ENCODE measurements at places on chromosomes 2 and 18.

GRCh38 chr2:20187331-20187730, 37.6 kb downstream of the SDC1 start:
- no peak for DNase-seq

DNA sequence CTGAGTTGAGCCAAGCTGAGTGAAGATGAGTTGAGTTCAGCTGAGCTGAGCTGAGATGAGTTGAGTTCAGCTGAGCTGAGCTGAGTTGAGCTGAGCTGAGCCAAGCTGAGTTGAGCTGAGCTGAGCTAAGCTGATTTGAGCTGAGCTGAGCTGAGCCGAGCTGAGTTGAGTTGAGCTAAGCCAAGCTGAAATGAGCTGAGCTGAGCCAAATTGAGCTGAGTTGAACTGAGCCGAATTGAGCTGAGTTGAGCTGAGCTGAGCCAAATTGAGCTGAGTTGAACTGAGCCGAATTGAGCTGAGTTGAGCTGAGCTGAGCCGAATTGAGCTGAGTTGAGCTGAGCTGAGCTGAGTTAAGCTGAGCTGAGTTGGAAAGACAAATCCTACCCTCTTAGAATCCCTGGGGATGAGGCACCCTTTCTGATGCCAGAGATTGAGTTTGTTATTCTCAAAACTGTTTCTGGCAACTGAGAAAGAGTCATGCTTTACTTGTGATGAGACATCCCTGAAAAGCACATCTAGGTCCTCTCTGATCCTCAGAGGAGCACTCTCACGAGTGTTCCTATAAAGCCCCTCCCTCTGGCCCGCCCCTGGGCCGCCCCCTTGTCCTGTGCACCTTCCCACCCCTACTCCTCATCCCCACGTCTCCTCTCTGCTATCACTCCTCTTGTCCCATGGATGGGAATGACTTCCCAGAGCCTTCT, 116.5 kb downstream of the MCFD2 start:
- DNase-seq, result peak; percentile 73

GRCh38 chr2:61538920-61539520, 864 bp upstream of the XPO1 start:
- DNase-seq, result peak; percentile 21

DNA sequence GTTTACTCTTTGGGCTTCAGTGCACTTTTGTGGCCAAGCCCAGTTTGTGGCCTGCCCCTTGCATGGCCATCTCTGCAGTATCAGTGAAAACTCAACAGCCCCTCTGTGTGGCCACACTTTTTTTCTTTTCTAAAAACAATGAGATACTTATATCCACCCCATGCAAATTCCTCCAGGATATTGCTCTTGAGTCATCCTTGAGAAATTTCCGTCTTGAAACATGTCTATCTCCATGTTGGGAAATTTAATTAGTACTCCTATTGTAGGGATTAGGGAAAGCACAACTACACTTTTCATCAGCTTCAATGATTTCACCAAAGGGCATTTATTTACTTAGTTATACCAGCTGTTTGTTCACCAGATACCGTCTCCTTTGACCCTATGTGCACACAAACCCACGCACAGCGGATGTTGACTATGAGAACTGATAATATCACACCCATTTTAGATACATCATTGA, 993.1 kb downstream of the TSN start:
- DNase-seq, result peak; percentile 66

DNA sequence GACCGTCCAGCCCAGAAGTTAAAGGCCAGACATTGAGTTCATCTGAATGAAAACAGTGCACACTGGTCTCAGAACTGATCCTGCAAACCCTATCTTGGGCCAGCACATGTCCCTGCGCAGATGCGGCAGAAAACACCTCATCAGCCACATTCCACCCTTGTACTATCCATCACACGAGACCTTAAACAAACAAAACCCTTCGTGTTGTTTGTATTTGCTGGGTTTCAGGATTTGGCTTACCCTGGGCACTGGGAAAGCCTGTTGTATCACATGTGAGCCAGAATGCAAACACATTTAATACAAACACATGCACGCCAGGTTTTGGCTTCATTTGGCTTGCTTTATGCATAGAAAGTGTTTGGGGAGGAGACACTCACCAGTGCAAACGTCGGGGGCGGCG, 12.5 kb downstream of the WIPF1 start:
- no peak for DNase-seq

DNA sequence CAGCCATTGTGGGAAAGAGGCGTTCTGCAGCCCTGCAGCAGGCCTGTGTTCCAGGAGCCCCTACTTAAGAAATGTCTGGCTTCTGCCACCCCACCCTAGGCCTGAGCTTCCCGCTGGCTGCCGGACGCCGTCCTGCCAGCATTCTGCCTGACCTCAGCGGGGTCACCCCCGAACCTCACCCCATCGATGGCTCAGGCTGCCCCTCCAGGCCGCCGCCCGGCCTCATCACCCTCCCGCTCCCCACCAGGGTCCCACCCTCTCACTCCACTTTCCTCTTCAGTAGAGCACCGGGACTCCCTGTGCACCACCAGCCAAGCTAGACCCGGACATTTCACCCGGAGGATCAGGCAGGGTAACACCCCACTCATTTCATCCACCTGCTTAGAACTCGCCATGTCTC, 73.6 kb upstream of the SALL3 start:
- DNase-seq, result no peak

DNA sequence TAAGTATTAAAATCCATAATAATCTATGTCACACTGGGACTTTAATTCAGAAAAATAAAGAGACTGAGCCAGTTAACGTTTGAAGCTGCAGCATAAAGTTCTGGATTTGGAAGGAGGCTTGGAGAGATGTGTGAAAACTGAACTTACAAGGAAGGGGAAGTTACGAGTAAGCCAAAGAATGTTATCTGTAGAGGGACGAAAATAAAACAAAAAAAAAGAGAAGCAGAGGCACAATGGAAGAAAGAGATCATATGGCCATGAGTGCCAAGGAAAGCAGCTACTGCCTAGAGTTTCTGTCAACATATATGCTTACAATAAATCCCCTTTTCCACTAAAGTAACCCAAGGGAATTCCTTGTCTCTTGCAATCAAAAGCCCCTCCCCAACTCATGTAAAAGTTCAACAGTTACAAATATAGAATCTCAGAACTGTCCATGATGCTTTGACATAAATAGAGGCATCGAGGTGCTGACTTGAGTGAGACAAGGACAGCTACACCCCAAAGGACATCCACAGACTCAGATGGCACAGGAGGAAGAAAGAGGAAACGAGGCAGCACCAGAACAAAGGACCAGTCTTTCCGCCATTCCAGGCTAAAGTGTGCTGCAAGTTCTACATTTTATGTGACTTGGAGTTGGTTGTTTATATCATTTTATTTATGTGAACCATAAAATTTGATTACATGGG, 16.1 kb upstream of the ARL5A start:
- no peak for DNase-seq

GRCh38 chr2:241808051-241808720, 807 bp upstream of the NEU4 start:
- no peak for DNase-seq

DNA sequence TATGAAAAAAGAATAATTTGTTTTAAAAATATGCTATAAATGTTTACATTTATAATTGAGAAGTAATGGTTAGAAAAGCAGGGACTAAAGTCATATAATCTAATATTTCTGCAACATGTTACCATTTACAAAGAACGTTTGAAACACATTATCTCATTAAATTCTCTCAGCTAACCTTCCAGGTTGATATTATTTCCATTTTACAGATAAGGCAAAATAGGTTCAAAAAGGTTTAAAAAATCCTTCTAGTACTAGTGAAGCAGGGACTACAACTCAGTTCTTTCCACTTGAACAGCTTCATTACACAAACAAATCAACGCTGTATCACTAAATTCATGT, 875 bp downstream of the FASTKD1 start:
- no peak for DNase-seq

DNA sequence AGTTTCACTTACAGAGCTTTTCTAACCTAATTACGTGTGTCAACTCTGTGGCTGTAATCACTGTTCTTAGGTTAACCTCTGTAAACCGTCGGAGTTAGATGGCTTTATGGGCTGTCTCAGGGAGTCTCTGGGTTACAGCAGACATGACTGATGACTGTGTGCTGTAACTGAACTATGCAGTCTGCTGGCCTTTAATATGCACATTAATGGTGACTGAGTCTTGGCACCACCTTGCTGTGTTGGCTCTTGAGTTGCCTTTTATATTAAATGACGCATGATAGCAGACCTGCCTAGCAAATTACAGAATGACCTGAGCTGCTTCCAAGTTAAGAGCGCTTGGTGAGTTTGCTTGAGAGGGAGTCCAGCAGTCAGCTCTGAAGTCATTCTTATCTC, 90.1 kb downstream of the ACKR3 start:
- no peak for DNase-seq

GRCh38 chr2:10345813-10346212, 43.1 kb downstream of the HPCAL1 start:
- DNase-seq, result no peak

DNA sequence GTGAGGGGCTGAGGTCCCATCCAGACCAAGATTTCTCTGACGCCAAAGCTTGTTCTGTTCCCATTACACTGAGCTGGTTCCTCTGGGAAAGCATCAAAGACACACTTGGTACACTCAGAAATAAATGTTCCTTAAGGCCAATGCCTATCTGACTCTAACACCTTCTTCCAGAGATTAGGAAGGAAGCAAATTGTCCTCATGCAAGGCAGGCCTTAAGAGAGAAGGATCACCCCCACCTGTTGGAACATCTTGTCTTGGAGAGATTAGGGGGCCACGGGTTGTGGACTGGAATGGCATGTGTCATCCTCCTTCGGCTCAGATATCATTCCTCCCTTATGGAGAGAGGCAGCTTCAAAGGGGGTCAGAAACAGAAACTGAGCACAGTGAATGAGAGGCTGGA, 100.2 kb downstream of the ANKRD44 start:
- no peak for DNase-seq

- peak; percentile 6 for DNase-seq
These were observed 73.8 kb downstream of the RPIA start for GRCh38 chr2:88765154-88765888.

GRCh38 chr2:39683022-39683699, 17.4 kb downstream of the TMEM178A start:
- DNase-seq, result no peak

GRCh38 chr2:218819093-218819492, 12.5 kb downstream of the PRKAG3 start:
- no peak for DNase-seq

- DNase-seq, result no peak
These were observed 1.4 kb downstream of the STARD7 start for GRCh38 chr2:96207073-96207773.

GRCh38 chr2:9018109-9018508, 14.6 kb upstream of the MBOAT2 start:
- DNase-seq, result no peak

DNA sequence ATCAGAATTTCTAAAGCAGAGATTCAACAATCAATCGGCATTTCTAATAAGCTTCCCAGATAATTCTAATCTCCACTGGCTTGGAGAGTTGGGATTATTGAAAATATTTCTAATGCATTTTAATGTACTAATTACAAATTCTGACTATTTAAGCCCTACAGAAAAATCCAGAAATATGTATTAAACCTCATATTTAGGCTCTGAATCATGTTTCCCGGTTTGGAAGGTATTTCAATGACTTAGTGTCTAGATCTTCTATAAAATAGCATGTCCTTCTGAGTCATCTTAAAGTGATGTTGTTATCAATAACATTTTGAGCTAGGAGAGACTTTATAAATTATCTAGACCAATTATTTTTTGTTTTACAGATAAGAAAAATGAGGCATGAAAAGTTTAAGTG, 258.8 kb upstream of the NRXN1 start:
- DNase-seq, result no peak

- no peak for DNase-seq
These were observed 27.0 kb upstream of the CCDC178 start for GRCh38 chr18:33467531-33467930.

DNA sequence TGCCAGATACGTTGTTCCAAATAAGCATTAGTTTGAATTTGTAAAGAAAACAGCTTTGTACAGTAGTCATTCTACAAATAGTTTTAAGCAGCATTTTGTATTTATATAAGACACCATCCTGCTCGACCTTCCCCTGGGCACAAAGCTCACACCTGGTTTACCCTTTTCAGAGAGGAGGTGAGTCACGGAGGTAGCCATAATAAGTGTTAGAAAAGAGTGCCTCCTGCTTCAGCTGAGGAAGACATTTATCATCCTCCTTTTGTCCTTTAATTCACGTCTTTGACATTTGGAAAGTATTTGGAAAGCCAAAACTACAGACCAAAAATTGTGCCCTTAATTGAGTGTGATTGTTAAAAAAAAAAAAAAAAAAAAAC, 6.8 kb downstream of the RAB12 start:
- no peak for DNase-seq

GRCh38 chr2:83051538-83052170, 1407.4 kb downstream of the SUCLG1 start:
- no peak for DNase-seq

GRCh38 chr2:239316562-239317465, 84.0 kb downstream of the HDAC4 start:
- DNase-seq, result peak; percentile 76

GRCh38 chr18:7924616-7925015, 357.5 kb downstream of the PTPRM start:
- DNase-seq, result no peak

DNA sequence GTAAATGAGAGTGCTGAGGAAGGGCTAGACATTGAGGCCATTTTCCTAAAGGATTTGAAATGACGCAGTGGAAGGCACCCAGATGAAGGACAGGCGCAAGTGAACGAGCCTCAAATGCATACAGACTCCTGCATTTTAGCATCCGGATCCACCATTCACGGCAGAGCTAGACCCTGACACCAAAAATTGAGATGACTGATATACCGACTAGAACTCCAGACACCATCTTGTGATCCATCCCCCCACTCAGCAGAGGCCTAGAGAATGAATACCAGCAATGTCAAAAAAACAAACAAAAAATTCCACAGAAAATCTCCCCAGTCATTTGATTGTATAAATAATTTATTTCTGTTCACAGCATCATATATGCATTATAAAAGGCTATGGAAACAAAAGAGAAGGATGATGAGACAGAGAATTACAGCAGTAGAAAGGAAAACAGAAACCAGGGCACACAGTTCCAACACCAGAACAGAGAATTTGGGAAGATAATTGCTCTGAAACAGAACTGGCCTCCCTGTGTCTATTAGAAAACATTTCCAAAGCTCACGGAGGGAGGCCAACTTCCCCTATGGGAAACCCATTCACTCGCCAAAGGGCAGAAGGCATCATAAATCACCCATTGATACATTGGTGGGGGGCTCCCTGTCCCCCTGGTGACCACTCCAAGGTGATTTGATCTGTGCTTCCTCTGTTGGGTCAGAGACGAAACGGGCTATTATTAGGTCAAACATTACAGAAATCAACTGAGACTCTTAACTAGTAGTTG, 4.0 kb downstream of the ARL4C start:
- DNase-seq, result no peak

DNA sequence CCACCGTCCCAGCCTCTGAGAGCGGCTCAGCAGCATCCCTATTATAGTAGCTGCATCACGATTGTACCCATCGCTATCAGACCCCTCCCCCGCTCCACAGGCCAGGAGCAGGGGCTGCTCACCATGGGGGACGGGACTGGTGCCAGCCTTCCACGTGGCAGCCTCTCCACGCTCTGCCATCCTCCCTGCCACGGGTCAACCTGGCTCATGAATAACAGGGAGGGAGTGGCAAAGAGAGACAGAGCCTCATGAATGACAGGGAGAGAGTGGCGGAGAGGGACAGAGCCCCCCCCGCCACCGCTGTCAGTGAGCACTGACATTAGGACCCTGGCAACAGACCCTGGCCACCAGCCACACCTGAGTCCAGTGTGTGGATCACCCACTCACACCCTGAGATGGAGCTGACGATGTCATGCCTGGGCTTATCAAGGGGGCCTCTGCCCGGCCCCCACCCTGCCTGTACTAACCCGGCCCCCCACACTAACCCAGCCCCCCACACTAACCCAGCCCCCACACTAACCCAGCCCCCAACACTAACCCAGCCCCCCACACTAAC, 16.9 kb downstream of the CROCC2 start:
- DNase-seq, result no peak
